ENCODE measurements at places on chromosomes 5 and 9.

DNA sequence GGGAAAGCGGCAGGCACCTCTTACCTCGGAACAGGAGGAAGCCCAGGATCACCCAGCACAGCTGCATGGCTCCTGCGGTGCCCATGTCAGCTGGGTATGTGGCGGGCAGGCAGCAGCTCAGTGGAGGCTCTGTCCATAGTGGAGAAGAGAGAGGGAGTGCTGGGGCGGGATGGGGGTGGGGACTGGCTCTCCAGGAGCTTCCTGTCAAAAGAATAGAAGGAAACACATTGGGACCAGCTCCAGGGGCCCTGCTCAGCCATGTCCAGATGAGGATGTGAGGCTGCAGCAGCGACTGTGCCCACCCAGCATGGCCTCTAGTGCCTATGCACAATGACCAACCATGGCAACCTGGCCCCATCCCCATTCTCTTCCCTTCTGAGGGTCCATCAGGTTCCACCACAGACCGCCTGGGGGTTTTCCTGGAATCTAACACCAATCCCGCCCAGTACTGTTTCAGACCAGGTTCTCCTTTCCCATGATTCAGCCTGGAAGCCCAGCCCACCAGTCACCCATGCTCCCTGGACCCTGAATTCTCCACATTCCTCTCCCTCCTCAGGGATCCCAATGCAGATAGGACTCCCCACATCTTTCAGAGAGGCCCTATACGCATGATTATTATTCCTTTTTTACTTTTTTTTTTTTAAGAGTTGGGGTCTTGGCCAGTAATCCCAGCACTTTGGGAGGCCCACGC, at the start of gene ECSCR:
Gene ECSCR (minus strand): TSS at position 158 of the 691 bp plus-strand sequence. CDS start 73 bp downstream, at position 85.
- DNase-seq, result no peak

GRCh38 chr9:91427873-91428272, 4.2 kb upstream of the NFIL3 start:
- no peak for DNase-seq

DNA sequence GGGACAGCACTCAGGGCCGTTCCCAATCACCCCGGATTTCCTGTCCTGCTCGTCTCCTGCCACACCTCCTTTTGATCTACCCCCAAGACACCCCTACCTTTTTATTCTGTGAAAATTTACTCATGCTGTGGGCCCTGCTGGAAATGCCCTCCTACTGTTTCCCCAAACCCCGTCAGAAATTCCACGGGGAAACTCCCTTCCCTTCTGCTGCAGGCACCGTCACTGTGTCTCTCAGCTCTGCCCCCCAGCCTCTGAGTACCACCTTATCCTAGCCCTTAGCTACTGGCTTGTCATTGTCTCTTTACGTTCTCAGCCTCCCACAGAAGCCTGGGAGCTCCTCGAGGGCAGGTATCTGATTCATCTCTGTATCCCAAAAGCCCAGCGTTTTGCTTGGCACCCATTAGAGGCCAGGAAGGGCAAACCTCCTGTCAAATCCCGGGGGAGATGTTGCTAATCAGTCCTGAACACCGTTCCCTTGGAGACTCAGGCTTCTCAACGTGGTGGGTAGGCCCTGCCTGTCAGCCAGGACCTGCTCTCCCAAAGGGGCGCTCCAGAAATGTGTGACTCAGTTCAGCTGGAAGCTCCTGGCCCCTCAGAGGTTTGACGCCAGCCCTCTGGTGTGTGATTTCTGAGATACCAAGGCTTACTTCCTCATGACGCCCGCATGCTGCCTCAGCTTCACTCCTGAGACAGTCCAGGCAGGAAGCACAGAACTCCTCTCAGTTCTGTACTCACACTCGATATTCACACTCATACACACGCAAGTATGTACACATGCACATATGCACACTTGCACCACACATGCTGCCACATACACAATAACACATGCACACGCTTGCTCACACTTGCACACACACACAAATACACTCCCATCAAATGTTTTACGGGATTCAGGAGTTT, 50.7 kb upstream of the GRHPR start:
- DNase-seq, result peak; percentile 48

DNA sequence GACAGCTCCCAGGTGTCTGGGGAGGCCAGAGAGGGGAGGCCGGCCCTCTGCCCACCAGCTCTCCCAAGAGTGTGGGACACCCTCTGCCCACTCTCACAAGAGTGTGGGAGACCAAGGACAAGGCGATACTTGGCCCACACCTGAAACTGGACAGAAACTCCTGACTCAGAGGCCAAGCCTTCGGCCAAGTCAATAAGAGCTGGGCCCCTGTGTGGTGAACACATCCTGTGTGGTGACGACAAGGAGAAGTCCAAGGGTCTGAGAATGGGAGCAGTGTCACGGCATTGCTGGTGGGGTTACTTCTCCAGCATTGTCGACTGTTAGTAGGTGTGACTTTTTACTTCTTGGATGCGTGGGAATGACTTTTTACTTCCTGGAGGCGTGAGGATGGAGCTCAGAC, 14.6 kb upstream of the F2RL1 start:
- DNase-seq, result no peak

GRCh38 chr5:132087176-132087575, 13.6 kb downstream of the CSF2 start:
- no peak for DNase-seq

GRCh38 chr9:7783635-7784063, 15.9 kb downstream of the DMAC1 start:
- DNase-seq, result no peak

GRCh38 chr9:125851979-125852378, 104.8 kb downstream of the PBX3 start:
- no peak for DNase-seq

- no peak for DNase-seq
Observed at GRCh38 chr5:143738417-143739401, 73.3 kb upstream of the HMHB1 start.

GRCh38 chr5:150598821-150599273, 41.6 kb upstream of the SYNPO start:
- no peak for DNase-seq

GRCh38 chr5:156907667-156908066, 55.4 kb downstream of the TIMD4 start:
- no peak for DNase-seq

- no peak for DNase-seq
Observed at GRCh38 chr9:77305622-77306400, 128.5 kb downstream of the VPS13A start.

- DNase-seq, result no peak
Observed at GRCh38 chr5:126975796-126976195, 54.6 kb downstream of the MARCHF3 start.

DNA sequence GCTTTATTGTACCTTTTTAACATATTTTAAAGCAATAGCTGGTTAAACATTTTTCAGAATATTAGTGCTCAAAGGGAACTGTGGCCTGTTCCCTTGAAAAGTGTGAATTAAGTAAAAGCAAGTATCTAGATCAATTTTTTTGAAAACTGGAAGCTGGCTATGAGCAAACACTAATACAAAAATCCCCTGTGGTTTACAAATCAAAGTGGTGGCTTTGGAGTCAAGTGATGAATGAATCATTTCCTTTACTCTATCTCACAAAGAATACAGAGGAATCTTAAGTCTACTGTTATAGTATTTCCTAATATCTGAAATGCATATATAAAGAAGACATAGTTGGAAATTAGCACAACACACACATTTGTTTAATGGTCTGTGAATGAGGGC, 212.4 kb upstream of the C9orf72 start:
- no peak for DNase-seq

DNA sequence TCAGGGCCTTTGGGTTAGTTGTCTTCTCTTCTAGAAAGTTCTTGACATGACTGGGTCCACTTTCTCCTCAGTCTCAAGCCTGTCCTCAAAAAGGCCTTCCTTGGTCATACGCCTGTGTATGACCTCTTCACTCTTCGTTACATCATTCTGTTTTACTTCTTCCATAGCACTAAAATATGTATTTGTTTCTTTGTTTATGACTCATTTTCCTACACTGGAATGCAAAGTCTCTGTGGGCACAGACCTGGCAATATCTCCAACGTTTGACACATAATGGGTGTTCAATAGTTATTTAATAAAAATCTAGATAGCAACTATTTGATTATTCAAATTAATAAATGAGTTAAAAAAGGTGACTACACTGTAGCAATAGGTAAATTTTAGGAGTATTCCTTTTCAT, 85.1 kb downstream of the YIPF5 start:
- no peak for DNase-seq

GRCh38 chr9:80841888-80842287, 847.5 kb downstream of the TLE1 start:
- DNase-seq, result no peak

- no peak for DNase-seq
Observed at GRCh38 chr9:18215626-18216025, 258.3 kb upstream of the ADAMTSL1 start.

DNA sequence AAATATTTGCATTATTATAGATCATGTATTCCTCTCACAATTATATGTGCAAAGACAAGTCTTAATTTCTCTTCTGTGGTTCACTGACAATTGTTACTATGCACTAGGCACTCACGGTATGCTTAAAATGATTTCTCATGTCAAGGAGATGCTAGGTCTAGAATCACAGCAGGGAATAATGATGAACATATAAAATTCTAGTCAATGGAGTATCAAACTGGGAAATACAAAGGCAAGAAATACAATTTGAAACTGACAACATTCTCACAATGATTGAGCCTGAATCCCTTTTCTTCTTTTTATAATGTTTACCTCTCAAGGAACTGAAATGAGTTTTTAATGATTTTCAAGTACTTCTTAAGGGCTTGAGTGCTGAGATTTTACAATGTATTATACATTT, 302.3 kb upstream of the GRAMD2B start:
- DNase-seq, result no peak

GRCh38 chr9:126687930-126688461, 74.3 kb downstream of the LMX1B start:
- DNase-seq, result no peak

DNA sequence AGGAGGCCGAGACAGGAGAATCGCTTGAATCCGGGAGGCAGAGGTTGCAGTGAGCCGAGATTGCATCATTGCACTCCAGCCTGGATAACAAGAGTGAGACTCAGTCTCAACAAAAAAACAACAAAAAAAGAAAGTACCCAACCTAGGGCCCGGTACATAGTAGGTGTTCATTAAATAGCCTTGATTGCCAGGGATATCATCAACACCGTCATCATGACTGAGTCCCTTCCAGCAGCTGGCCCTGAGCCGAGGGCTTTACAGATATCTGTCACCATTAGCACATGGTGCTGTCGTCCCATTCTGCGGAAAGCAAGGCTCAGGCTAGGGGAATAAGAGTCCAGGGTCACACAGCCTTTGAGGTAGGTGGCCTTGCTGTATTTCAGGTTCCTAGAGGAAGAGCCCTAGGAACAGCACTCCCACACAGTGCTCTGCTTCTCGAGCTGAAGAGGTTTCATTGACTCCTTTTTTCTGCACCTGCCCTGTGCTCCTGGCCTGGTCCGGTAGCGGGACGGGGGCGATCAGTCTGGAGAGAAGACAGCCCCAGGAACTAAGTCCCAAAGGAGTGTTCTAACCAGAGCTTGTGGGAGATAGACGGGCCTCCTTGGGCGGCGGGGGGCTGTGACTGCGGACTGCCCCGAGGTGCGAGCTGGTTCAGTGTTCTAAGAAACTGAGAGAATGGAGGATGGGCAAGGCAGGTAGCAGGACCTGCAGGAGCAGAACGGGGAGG, 48.2 kb downstream of the CXXC5 start:
- DNase-seq, result no peak

GRCh38 chr5:168675883-168676408, 96.8 kb upstream of the PANK3 start:
- DNase-seq, result no peak

Data from activated B cell treated with CpG ODN at 0.5 μM for 24 hours (primary cell).